ENCODE measurements at places on chromosomes 5 and 9. TPM values are rescaled to one million over a fixed set of nuclear protein-coding genes. Genes with fewer than 3 reads are reported as not detected.

The PDLIM4 gene
- total RNA-seq: 96.7 TPM

The LCN9 gene
- not detected for total RNA-seq

The IL7R gene
- 3.1 TPM for total RNA-seq

- H3K36me3 ChIP-seq: no peaks in the 10 kb centered on the region
- no peaks in the 10 kb centered on the region for H3K4me1 ChIP-seq
- H3K27ac ChIP-seq: no peak overlapping the region
- H3K4me3 ChIP-seq: no peak overlapping the region
Measured at GRCh38 chr9:121924700-121925099, 168.4 kb downstream of the TTLL11 start.

DNA sequence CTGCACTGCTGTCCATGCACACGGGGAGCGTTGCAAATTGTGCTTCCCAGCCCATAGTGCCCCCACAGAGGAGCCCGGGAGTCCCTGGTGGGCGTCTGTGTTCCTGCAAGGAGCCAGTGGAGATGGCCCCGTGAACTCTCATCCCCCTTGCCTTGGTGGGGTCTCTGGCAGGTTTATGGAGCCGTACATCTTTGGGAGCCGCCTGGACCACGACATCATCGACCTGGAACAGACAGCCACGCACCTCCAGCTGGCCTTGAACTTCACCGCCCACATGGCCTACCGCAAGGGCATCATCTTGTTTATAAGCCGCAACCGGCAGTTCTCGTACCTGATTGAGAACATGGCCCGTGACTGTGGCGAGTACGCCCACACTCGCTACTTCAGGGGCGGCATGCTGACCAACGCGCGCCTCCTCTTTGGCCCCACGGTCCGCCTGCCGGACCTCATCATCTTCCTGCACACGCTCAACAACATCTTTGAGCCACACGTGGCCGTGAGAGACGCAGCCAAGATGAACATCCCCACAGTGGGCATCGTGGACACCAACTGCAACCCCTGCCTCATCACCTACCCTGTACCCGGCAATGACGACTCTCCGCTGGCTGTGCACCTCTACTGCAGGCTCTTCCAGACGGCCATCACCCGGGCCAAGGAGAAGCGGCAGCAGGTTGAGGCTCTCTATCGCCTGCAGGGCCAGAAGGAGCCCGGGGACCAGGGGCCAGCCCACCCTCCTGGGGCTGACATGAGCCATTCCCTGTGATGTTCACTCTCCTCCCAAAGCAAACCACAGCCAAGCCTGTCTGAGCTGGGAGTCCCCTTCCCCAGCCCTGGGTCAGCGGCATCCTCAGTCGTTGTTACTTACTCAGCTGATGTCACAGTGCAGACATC is 3.1 kb downstream of the MRPS2 start:
- no peak overlapping the region for H3K27ac ChIP-seq
- H3K27me3 ChIP-seq: no peaks in the 10 kb centered on the region
- H3K4me1 ChIP-seq: no peaks in the 10 kb centered on the region
- H3K36me3 ChIP-seq: peaks cover 20% of the 10 kb centered on the region
- no peak overlapping the region for H3K4me3 ChIP-seq

GRCh38 chr9:93813221-93814076 is 141.7 kb downstream of the BARX1 start:
- H3K4me3 ChIP-seq: no peak overlapping the region
- H3K36me3 ChIP-seq: no peaks in the 10 kb centered on the region

GRCh38 chr9:16099732-16100536 is 547.1 kb downstream of the CCDC171 start:
- no peak overlapping the region for H3K4me3 ChIP-seq
- H3K27me3 ChIP-seq: no peaks in the 10 kb centered on the region
- H3K27ac ChIP-seq: no peak overlapping the region
- DNase-seq: no peak
- H3K36me3 ChIP-seq: no peaks in the 10 kb centered on the region

- no peaks in the 10 kb centered on the region for H3K36me3 ChIP-seq
- H3K27me3 ChIP-seq: no peaks in the 10 kb centered on the region
- H3K4me3 ChIP-seq: peak overlapping the region; percentile 84
- H3K27ac ChIP-seq: peak overlapping the region; percentile 93
- no peak for DNase-seq
Measured at GRCh38 chr9:95505717-95506427, 10.9 kb downstream of the PTCH1 start.

- H3K4me1 ChIP-seq: no peaks in the 10 kb centered on the region
- no peak overlapping the region for H3K27ac ChIP-seq
- H3K36me3 ChIP-seq: no peaks in the 10 kb centered on the region
- DNase-seq: no peak
- no peaks in the 10 kb centered on the region for H3K27me3 ChIP-seq
- H3K4me3 ChIP-seq: no peak overlapping the region
Measured at GRCh38 chr5:83924171-83924570, 203.5 kb upstream of the HAPLN1 start.

DNA sequence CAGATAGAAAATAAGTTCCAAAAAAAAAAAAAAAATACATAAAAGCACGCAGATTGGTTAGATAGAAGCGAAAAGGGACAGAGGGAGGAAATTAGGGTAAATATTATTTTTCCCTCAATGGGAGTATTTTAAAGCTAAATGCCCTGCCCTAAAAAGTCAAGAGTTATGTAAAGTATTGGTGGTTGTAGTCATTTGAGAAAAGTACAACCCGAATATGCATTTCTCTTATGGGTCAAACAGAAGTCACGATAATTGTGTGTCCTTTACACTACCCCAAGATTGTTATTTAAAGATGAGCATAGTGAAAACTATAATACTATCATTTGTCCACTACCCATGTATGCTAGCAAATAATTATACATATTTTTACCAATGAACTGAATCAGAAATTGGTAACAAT is 368.7 kb downstream of the NDUFS4 start:
- no peaks in the 10 kb centered on the region for H3K4me1 ChIP-seq
- no peak overlapping the region for H3K27ac ChIP-seq
- no peak overlapping the region for H3K4me3 ChIP-seq
- no peaks in the 10 kb centered on the region for H3K36me3 ChIP-seq
- DNase-seq: no peak

DNA sequence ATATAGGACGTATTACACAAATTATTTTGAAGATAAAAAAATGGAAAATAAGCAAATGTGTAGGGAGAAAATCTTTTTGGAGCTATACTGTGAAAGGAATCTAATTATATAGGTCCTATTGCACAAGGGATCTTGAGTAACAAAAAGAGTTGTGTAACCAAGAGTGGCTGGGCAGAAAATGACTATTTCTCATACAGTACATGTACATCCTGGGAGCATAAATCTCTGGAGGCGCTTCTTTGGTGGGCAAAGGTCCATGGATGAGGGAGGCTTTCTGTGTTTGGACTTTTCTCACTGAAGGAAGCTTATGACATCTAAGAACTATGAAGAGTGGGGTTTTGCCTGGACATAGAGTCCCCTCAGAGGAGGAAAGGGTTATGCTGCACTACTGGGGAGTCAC is 29.8 kb downstream of the ANKS6 start:
- no peak overlapping the region for H3K27ac ChIP-seq
- H3K4me1 ChIP-seq: no peaks in the 10 kb centered on the region
- H3K27me3 ChIP-seq: no peaks in the 10 kb centered on the region
- H3K36me3 ChIP-seq: peaks cover 24% of the 10 kb centered on the region
- DNase-seq: no peak
- no peak overlapping the region for H3K4me3 ChIP-seq

DNA sequence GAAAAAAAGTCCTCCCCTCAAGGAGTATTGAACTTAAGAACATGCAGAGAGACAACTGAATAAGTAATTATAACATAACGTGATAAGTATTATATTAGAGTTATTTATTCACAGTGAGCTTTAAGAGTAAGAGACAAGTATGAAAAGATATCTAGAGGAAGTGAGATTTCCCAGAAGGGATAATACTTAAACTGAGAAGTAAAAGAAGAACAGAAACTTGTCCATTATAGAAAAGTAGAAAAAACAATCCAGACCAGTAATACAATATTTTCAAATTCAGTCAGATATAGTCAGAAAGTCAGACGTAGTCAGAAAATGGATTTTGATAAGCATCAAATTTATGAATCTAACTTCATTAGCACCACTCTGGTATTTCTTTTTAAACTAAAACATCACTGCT is 613.0 kb upstream of the CCNG1 start:
- H3K36me3 ChIP-seq: no peaks in the 10 kb centered on the region
- DNase-seq: no peak
- H3K4me3 ChIP-seq: no peak overlapping the region
- no peak overlapping the region for H3K27ac ChIP-seq
- H3K4me1 ChIP-seq: no peaks in the 10 kb centered on the region

DNA sequence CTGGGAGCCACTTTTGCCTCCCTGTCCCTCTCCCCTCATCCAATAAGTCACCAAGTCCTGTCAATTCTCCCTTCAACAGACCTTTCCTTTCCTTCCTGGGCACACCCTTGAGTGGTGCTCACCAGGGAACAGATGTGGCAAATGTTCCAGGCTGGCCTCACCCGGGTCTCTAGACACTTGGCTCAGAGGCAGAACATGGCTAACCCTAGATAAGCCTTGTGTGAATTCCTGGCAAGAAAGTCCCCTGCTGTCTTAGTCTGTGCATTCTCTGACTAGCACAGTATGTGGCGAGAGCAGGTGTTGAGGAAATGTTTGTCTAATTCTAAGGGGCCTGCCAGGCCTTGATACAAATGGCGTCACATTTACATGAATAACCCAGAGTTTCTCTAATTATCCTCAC is 41.2 kb upstream of the PTGS1 start:
- H3K4me1 ChIP-seq: no peaks in the 10 kb centered on the region
- no peak overlapping the region for H3K4me3 ChIP-seq
- H3K36me3 ChIP-seq: no peaks in the 10 kb centered on the region
- H3K27me3 ChIP-seq: no peaks in the 10 kb centered on the region
- DNase-seq: no peak
- H3K27ac ChIP-seq: no peak overlapping the region

- H3K36me3 ChIP-seq: no peaks in the 10 kb centered on the region
- H3K4me1 ChIP-seq: no peaks in the 10 kb centered on the region
- peak overlapping the region; percentile 38 for H3K27ac ChIP-seq
Measured at GRCh38 chr5:126450346-126450745, 27.1 kb downstream of the GRAMD2B start.

DNA sequence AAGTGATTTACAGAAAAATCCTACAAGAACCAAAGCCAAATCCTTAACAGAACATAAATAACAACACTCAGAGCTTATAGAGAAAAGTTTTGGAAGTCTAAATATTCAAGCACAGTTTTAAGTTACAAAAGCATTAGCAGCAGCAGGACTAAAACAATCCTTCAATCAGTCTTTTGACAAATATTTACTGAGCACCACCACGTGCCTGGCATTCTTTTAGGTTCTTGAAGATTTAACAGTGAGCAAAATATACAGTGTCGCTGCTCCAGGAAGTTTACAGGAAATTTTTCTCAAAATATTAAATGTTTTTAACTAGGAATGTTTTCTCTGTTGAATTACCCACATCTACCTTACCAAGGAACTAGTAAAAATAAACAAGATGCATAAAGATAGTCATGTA is 11.4 kb downstream of the EPB41L4A start:
- no peaks in the 10 kb centered on the region for H3K27me3 ChIP-seq
- H3K4me3 ChIP-seq: no peak overlapping the region
- DNase-seq: no peak
- H3K27ac ChIP-seq: no peak overlapping the region

GRCh38 chr5:73892806-73893205 is 266.8 kb downstream of the ARHGEF28 start:
- no peaks in the 10 kb centered on the region for H3K36me3 ChIP-seq
- no peak overlapping the region for H3K27ac ChIP-seq
- H3K4me3 ChIP-seq: no peak overlapping the region
- H3K4me1 ChIP-seq: no peaks in the 10 kb centered on the region

DNA sequence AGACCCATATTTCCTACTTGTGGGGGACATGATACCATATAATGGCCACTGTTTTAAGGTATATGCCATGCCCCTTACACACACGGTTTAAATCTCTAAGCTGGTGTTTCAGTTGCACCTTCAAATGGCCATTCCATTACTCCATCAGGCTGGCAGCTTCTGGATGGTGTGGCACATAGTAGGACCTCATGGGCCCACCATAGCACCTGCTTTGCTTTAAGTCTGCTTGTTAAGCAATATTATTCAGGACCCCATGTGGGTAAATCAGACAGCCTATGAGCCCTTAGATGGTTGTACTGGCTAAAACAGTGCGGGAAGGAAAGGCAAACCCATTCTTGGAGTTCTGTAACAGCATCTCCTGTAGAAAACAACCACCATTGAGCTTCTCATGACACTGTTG is 27.4 kb upstream of the PANK3 start:
- no peaks in the 10 kb centered on the region for H3K4me1 ChIP-seq
- no peak for DNase-seq
- H3K27ac ChIP-seq: no peak overlapping the region
- H3K27me3 ChIP-seq: no peaks in the 10 kb centered on the region

DNA sequence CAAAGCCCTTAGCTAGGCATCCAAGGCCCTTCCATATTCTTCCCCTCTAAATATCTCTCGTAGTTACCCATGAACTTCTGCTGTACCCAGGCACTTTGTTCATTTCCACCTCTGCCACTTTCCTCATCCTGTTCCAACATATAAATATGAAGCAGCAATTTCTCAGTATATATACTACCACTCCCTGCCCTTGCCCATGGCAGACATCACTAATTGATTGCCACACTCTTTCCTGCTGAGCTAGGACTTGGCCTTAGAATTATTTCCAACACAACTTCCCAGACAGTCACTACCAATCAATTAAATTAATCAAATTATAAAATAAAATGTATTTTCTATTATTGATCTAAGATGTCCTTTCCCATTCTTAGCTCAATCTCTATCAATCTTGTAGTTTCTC is 8.5 kb downstream of the INSYN2B start:
- H3K27me3 ChIP-seq: no peaks in the 10 kb centered on the region
- H3K27ac ChIP-seq: no peak overlapping the region
- H3K36me3 ChIP-seq: no peaks in the 10 kb centered on the region

- no peak overlapping the region for H3K4me3 ChIP-seq
- DNase-seq: no peak
- no peaks in the 10 kb centered on the region for H3K4me1 ChIP-seq
- no peaks in the 10 kb centered on the region for H3K27me3 ChIP-seq
- H3K27ac ChIP-seq: peak overlapping the region; percentile 81
Measured at GRCh38 chr5:163535290-163535689, 29.9 kb downstream of the MAT2B start.

- no peak for DNase-seq
- H3K4me1 ChIP-seq: peaks cover 19% of the 10 kb centered on the region
- H3K27me3 ChIP-seq: no peaks in the 10 kb centered on the region
- H3K36me3 ChIP-seq: peaks cover 28% of the 10 kb centered on the region
- no peak overlapping the region for H3K4me3 ChIP-seq
Measured at GRCh38 chr5:137932800-137933199, 43.5 kb downstream of the PKD2L2 start.

GRCh38 chr5:72189146-72189545 is 81.9 kb downstream of the MAP1B start:
- no peak overlapping the region for H3K27ac ChIP-seq
- H3K36me3 ChIP-seq: peaks cover 57% of the 10 kb centered on the region
- H3K4me1 ChIP-seq: no peaks in the 10 kb centered on the region
- H3K4me3 ChIP-seq: no peak overlapping the region
- DNase-seq: no peak
- no peaks in the 10 kb centered on the region for H3K27me3 ChIP-seq

GRCh38 chr9:69671311-69671878 is 776 bp downstream of the APBA1 start:
- peak; percentile 63 for DNase-seq
- H3K4me3 ChIP-seq: peak overlapping the region; percentile 91
- H3K27me3 ChIP-seq: no peaks in the 10 kb centered on the region
- peak overlapping the region; percentile 86 for H3K27ac ChIP-seq
- H3K4me1 ChIP-seq: peaks cover 20% of the 10 kb centered on the region

All from right atrium auricular region (tissue), 2 donors.